ENCODE measurements at places on chromosomes 4 and X. TPM values are rescaled to one million over a fixed set of nuclear protein-coding genes. Genes with fewer than 3 reads are reported as not detected.

SORBS2 gene
- total RNA-seq: not detected

DNA sequence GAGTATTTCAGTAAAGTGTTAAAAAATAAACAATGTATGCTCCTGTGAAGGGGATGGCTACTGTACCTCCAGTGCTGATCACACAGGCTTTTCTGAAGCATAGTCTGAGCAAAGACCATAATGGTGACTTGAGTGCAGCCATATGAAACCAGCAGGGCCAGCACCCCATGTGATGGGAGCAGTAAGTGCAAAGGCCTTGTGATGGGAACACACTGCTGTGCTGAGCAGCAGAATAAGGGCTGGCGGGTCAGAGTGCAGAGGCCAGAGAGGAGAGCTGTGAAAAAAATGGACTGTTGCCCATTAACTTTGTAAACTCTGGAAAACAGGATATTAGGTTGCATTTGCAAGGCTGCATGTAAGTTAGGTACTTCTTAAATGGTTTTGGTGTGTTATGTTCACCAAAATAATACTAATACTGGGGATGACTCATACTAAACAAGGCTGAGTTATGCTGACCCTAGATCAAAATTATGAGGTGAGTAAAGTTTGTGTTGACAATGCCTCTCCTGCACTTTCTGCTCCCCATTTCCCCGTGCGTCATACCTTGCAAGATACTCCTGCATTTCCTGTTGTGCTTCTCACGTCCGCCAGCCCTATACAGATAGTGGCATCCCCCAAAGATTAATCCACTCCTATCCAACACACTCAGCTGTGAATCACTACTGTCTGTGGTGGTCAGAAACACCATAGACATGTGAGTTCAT, 67.0 kb upstream of the FAM9A start:
- H3K4me1 ChIP-seq: no peaks in the 10 kb centered on the region
- no peak overlapping the region for H3K27ac ChIP-seq

GRCh38 chr4:48752246-48752645, 27.8 kb downstream of the FRYL start:
- no peaks in the 10 kb centered on the region for H3K27me3 ChIP-seq
- no peak overlapping the region for H3K27ac ChIP-seq
- H3K4me3 ChIP-seq: no peak overlapping the region
- H3K36me3 ChIP-seq: peaks cover 20% of the 10 kb centered on the region

DNA sequence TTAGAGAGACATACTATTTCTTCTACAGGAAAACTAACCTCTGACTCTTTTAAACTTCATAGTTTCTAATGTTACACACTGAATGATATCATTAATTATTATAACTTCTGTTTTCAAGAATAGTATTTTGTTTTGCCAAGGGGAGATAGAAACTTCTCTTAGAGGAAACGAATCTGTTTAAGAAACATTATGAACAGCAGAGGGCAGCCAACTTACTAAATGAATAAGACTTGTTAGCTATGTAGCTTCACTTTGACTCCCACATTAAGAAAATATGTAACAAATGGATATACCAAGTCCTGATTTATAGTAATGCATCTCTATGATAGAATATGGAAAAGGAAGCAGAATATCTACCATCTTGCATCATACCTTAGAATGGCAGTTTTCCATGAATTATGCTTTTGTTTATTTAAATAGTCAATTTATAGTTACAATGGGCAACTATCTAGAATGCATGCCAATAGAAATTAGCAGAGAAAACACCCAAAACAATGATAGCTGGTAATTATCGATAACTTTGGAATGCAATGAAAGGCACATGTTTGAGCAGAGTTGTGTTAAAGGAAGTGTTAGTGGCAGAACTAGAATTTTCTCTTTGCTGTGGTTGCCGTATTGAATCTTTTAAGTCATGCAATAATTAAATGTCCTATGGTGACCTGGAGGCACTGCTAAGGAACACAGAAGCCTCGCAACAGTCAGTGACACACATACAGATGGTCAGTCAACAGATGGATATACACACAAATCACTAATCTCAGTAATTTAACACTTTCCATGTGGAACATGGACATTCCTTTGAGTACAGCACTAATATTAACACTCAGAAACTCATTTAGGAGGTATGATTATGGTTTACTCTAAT, 105.7 kb upstream of the PDLIM3 start:
- no peak overlapping the region for H3K4me3 ChIP-seq
- no peak for DNase-seq
- no peak overlapping the region for H3K27ac ChIP-seq
- H3K4me1 ChIP-seq: peaks cover 2% of the 10 kb centered on the region
- H3K27me3 ChIP-seq: peaks cover 37% of the 10 kb centered on the region
- no peaks in the 10 kb centered on the region for H3K36me3 ChIP-seq

GRCh38 chrX:120840827-120841226, 34.8 kb downstream of the CT47B1 start:
- H3K4me1 ChIP-seq: no peaks in the 10 kb centered on the region
- no peak overlapping the region for H3K27ac ChIP-seq
- DNase-seq: no peak
- H3K36me3 ChIP-seq: no peaks in the 10 kb centered on the region

- H3K27me3 ChIP-seq: no peaks in the 10 kb centered on the region
- H3K36me3 ChIP-seq: no peaks in the 10 kb centered on the region
- no peaks in the 10 kb centered on the region for H3K4me1 ChIP-seq
- H3K27ac ChIP-seq: no peak overlapping the region
Measured at GRCh38 chr4:149794352-149794751, 21.3 kb downstream of the IQCM start.

DNA sequence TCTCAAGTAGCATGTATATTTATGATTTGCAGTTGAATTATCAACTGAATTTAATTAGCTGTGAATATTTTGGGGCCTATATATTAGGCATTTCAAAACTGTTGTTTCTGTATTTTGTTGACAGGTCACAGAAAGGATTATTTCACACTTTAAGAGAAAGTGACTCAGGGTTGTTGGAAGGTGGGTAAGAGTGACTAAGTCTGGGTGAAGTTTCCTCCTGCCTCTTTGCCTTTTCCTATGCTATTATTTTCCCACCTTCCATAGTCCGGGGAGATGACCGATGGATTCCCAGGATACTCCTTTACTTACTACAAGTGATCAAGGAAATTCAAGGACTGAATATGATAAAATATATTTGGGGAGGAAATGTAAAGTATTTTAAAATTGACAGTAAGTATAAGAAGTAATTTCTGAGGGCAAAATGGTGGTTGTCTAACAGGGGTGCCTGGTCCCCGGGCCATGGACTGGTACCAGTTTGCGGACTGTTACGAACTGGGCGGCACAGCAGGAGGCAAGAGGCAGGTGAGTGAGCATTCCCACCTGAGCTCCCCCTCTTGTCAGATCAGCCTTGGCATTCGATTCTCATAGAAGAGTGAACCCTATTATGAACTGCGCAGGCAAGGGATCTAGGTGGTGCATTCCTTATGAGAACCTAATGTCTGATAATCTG, 175.5 kb upstream of the GPRIN3 start:
- H3K4me1 ChIP-seq: no peaks in the 10 kb centered on the region
- H3K27me3 ChIP-seq: peaks cover 6% of the 10 kb centered on the region
- H3K4me3 ChIP-seq: no peak overlapping the region
- peaks cover 3% of the 10 kb centered on the region for H3K36me3 ChIP-seq
- H3K27ac ChIP-seq: no peak overlapping the region
